ENCODE measurements at places on chromosomes 16 and 17. TPM values are rescaled to one million over a fixed set of nuclear protein-coding genes. Genes with fewer than 3 reads are reported as not detected.

Gene CDH13
- 22.8 TPM for total RNA-seq

Gene PDILT
- total RNA-seq = not detected

Gene NXPH3
- 0.68 TPM for total RNA-seq

Gene TOP2A
- total RNA-seq = 0.15 TPM

Gene TBC1D3
- not detected for total RNA-seq

Gene HID1
- 1.7 TPM for total RNA-seq

Gene ANKRD40CL
- not detected for total RNA-seq

Gene SNN
- 67.3 TPM for total RNA-seq
